ENCODE measurements at places on chromosomes 3 and 15.

GRCh38 chr3:152377184-152377570 is 108.4 kb downstream of the MBNL1 start:
- no peak for DNase-seq

GRCh38 chr3:165820671-165821123 is 16.5 kb downstream of the BCHE start:
- DNase-seq = no peak

DNA sequence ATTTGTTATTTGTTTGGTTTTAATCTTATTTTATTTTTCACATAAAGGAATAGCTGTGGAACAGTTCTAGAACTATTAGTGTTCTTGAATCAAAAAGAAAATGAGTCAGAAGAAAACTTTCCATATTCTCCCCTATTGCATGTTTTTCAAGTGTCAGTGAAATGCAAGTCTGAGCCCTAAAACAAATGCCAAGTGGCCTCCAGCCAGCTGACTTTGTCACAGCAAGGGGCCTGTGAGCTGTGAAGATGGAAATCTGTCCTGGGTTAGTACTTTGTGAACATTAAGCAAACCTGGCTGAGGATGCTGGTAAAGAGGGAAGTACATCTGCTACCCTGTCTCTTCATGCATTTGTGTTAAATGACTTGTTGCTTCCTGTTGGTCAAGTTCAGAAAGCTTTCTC is 14.2 kb downstream of the LRRC49 start:
- DNase-seq = no peak

- no peak for DNase-seq
Measured at GRCh38 chr3:20924646-20925385, 738.8 kb upstream of the SGO1 start.

- no peak for DNase-seq
Measured at GRCh38 chr3:172607305-172608121, 84.3 kb upstream of the TNFSF10 start.

- DNase-seq = no peak
Measured at GRCh38 chr15:100762913-100763834, 116.5 kb upstream of the ALDH1A3 start.

DNA sequence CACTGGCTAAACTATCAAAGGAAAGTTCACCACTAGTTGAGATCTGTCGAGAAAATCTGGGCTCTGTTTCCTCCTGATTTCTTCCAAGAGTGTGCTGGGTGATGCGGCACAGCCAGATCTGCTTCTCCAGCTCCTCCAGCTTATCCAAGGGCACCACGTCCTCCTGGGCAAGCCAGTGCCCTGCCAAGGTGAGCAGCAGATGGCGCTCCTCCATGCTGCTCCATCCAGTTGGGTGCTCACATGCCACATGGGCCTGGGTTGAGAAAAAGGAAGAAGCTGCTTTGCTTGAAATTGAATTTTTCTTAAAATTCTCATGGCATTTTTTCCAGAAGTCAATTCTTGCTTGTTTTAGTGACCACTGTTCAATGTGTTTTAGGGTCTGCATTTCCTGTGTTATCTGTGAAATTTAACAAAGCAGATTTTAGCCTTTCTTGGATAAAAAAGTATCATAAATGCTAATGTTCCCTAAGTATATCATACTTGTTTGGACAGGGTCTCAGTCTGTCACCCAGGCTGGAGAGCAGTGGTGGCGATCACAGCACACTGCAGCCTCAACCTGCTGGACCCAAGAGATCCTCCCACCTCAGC is 47.3 kb downstream of the EIF3J start:
- DNase-seq = no peak

GRCh38 chr3:145959457-145960088 is 201.4 kb downstream of the PLOD2 start:
- DNase-seq = no peak

DNA sequence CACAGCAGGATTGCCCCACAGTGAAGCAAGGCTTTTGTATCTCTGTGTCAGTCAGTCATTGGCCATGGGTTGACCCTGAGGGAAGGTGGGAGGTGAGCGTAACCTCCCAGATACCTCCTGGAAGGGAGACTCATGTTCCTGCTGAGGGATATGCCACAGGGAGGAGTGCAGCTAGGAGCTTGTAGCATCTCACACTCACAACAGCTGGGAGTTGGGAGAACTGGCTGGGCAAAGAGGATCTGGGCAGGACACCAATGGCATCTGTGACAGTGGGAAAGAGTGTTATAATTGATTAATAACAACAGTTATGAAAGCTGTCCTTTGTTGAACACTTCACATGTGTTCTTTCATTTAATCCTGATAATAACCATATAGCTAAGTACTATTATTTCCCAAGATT is 171.0 kb downstream of the TLE3 start:
- no peak for DNase-seq

GRCh38 chr3:154085071-154085470 is 36.1 kb upstream of the ARHGEF26 start:
- no peak for DNase-seq

- DNase-seq = no peak
Measured at GRCh38 chr3:61960976-61961375, 399.6 kb downstream of the PTPRG start.

DNA sequence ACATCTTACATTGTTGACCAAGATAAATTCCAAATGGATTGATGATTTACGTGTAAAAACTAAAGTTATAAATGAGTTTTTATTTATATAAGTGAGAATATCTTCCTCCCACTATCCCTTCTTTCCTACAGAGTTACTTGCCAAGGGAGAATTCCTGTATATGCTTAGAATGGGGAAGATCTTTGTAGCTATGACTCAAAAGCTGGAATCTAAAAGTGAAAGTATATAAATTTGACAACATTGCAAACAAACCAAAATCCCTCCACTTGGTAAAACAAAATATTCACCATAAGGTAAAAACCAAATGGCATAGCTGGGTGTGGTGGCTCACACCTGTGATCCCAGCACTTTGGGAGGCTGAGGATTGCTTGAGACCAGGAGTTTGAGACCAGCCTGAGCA is 52.7 kb upstream of the GCNT3 start:
- no peak for DNase-seq

DNA sequence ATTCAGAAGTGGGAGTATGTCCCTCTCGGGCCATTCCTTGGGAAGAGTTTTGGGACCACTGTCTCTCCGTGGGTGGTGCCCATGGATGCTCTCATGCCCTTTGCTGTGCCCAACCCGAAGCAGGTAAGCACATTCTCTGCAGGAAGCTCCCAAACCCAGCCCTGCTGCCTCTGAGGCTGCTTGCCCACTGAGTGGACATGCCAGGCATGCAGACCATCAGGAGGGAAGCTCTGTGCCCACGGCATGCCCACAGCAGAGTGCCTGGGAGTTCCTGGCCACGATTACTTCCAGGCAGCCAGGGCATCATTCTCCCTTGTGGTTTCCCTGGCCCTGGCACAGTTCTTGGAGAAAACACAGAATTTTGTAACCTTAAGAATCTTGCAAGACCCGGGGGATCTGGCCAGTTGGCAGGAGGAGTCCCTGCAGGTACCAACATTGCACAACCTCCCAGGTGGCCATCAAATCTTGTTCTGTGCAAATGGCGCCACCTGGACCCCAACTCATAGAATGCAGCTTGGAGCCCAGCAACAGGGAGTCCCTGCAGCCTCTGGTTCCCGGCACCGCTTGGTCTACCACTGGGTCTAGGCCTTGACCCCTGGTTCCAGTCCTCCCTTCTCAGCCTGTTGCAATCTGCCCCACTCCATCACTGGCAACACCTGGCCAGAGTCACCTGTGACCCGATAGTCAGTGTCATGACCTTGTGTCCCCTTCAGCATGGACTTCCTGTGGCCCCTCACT is 20.4 kb downstream of the FAH start:
- DNase-seq = peak; percentile 35

- no peak for DNase-seq
Measured at GRCh38 chr3:100254168-100254777, 6.5 kb upstream of the TBC1D23 start.

DNA sequence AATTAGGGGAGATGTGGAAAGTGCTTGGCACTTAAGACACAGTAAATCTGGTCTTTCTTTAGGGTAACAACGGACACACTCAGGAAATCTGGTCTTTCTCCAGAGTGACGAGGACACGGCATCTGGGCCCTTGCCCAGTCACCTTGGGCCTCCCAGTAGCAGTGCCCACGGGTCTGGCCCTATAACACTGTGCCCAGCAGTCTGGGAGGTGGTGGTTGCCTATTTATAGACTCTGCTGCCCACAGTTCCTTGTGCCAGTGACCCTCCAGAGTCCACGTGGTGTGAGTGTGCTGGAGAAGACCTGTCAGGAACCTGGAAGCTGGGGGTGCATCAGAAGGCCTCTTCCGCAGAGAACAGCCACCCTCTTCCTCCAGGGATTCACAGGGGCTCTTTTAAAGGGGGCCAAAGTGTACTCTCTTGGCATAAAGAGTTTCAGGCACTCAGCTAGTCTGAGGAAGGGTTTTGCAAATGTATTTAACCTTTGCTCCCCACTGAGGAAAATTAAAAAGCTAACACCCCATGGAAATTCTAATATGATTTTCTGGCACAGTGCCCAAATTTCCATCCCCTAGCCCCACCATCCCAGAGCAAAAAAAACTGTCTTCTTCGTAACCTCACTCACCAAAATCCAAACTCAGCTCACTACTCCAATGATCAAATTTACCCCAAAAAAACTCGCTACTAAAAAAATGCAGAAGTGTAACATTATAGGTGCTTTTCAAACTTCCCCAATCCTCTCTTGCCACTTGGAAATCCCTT is 15.4 kb downstream of the WNT5A start:
- DNase-seq = no peak

DNA sequence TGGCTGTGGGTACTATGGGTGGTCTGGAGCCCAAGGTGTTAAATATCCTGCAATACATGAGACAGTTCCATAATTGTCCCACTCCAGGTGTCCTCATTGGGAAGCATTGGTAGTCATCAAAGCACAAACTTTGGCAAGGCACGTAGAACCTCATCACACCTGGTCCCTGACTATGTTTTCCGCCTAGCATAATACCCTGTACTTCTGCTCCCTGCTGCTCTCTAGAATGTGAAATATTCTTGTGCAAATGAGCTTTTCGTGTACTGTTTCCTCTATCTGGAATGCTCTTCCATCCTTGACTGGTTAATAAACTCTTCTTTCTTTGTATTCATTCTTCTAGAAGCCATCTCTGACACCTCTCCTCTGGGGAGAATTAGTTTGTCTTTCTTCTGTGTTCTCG is 103.2 kb downstream of the EBLN2 start:
- no peak for DNase-seq

- no peak for DNase-seq
Measured at GRCh38 chr3:140494970-140495369, 182.9 kb upstream of the TRIM42 start.

DNA sequence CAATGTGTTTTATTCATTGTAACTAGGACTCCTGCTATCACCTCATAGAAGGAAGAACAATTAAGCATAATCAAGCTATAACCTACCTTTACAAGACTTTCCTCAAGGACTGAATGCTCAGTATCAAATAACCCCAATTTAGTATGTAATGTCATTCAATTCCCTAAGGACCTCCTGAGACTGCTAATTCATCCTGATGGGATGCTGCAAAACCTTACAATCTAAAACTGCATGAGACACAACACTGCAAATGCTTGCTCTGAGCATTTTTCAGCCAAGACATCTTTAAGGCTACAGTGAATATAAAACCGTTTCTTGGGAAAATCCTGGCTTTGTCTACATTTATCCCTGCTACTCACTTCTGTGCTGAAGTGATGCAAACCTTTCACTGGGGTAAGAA is 69.9 kb downstream of the RYK start:
- no peak for DNase-seq

GRCh38 chr3:58093574-58094195 is 85.5 kb downstream of the FLNB start:
- no peak for DNase-seq

DNA sequence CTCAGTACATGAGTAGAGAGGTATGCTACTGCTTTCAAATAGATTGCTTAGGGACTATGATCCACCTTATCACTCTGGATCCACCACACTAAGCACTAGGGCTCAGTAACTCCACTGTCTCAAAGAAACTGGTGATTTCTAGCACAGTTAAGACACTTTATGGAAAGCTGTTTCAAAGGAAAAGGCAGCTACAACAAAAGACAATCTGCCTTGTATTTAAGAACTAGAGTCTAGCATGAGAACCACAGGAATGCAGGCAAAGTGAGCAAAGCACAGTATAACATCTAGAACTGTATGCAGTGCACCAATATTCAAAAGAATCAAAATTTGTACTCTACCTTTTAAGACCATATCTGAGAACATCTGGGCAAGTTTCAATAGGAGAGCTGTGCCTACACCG is 17.9 kb downstream of the TFRC start:
- no peak for DNase-seq

DNA sequence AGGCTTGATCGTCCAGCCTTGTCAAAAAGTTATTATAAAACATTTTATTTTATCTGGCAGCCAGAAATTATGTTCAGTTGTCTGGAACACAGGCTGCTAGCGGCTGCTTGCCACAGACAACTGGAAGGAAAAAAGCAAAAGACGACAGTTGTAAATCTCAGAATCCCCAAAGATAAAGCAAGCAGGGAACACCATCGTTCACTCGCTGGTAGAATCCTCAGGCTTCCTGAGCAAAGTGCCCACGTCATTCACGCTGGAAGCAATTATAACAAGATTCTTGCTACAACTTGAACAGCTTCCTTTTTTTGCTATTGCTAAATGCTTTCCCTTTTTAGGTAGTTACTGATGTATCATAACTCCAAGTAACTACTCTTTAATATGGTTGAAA is 33.6 kb downstream of the ADAMTS17 start:
- no peak for DNase-seq

DNA sequence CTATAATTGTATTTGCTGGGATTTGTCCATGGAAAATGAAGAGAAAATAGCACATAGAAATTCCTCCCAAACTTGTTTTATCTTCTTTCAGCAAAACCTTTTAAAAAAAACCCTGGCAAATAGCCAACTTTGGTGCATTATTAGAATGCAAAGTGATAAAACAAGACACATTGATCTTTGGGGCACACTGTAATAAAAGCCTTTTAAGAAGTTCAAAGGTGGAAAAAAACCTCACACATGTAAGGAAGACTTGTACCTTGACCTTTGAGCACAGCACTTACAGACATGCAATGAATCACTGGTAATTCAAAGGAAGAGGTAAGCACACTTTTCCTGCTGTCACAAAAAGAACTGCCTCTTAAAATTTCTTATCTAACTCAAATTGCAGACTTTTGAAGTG is 8.0 kb upstream of the MORC1 start:
- no peak for DNase-seq

- no peak for DNase-seq
Measured at GRCh38 chr15:33154351-33155166, 40.0 kb downstream of the FMN1 start.

GRCh38 chr3:9397906-9398699 is 688 bp downstream of the SETD5 start:
- no peak for DNase-seq

DNA sequence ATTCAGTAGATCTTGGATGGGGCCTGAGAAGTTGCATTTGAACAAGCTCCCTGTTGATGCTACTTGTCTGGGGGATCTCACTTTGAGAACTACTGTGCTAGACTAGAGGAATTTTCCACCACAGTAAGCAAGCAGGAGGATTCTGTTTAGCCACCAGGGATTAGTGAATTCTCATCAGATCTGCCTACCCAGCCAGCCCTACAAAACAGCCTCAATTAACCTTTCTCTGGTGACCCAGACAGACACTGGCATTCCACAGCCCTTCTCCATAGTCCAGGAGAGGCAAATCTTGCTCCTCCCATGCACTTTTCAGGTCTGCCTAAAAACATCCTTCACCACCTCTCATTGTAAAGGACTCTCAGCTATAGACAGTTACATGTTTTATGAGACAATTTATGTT is 16.7 kb upstream of the MYH15 start:
- DNase-seq = no peak

- DNase-seq = no peak
Measured at GRCh38 chr3:126903521-126903920, 79.4 kb upstream of the PLXNA1 start.

GRCh38 chr3:150370122-150370602 is 37.9 kb upstream of the TSC22D2 start:
- no peak for DNase-seq

Measured in caudate nucleus (tissue), 63 donors.